Iris pigment epithelial cell (primary cell): ENCODE measurements at places on chromosomes 6 and 20.

GRCh38 chr6:163559661-163560060 lies 145.1 kb downstream of the QKI start:
- DNase-seq, result no peak

DNA sequence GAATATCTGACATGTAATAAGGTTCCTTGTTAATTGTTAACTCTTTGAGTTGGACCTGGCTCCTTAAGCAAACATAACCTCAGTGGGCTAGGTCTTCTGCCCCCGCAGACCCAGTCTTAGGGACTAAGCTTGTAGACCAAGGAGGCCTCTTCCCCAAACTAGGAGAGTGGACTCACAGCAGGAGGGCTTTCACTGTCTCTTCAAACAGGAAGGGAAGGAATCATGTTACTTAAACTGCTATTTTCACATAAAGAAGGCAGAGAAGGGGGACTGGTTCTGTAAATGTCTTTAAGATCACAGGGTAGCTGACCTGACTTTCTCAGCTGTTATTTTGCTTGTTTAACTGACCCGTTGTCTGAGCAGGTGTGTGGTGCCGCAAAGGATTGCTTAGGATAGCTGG lies 34.9 kb upstream of the PRDM1 start:
- no peak for DNase-seq

GRCh38 chr20:19121463-19121862 lies 91.0 kb upstream of the SLC24A3 start:
- DNase-seq, result no peak

GRCh38 chr6:166393535-166393823 lies 10.7 kb upstream of the MPC1 start:
- DNase-seq, result no peak

DNA sequence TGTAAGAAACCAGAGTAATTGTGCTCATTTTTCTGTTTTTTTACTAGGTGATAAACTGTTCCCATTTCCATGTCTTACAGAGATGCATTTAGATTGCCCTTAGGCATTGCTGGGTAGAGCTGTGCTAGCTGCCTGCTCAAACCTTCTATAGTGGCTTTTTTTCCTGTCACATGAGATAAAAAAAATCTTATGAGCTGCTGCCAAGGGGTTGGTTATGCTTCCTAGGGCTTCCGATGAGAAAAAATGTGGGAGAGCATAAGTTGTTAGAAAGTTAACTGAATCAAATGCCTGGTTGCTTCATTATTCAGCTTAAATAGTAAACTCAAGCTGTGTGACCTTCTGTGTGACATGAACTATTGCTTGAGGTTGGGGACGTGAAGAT lies 50.0 kb upstream of the NOX3 start:
- DNase-seq, result no peak

DNA sequence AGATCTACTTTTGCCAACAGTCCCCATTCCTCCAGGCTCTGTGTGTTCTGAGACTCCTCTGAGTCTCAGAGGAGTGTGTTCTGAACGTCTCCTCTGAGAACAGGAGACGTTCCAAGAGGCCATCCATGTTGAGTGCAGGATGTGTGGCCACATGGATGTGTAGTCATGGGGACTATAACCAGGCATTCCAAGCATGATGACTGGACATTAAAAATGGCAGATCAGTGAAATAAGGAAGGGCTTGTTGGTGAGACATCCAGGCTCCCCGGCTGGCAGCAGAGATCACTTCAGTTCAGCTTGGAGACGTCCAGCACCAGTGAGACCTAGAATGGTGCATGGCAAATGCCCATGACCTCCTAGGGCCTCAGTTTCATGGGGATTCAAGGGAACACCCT lies 34.3 kb upstream of the POU5F1 start:
- DNase-seq, result no peak

DNA sequence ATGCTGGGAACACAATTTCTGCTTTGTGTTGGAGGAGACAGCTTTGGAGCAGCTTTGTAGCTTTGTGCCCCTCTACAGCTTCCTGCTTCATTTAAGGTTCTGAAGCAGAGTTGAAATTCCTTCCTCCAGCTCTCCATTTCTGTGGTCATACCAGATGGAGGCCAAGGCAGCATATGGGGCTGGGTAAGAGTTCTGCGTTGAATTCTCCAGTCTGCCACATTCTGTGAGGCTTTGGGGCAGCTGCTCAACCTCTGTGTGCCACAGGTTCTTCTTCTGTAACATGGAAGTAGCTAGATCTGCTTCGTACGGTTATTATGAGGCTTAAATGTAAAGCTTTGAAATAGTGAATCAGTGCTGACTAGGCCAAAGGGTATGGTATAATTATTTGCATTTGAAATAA lies 2.9 kb upstream of the TRIM26 start:
- no peak for DNase-seq

GRCh38 chr6:12602951-12603672 lies 113.5 kb upstream of the PHACTR1 start:
- DNase-seq, result peak; percentile 58

GRCh38 chr6:33856031-33856590 lies 52.3 kb upstream of the MLN start:
- no peak for DNase-seq

DNA sequence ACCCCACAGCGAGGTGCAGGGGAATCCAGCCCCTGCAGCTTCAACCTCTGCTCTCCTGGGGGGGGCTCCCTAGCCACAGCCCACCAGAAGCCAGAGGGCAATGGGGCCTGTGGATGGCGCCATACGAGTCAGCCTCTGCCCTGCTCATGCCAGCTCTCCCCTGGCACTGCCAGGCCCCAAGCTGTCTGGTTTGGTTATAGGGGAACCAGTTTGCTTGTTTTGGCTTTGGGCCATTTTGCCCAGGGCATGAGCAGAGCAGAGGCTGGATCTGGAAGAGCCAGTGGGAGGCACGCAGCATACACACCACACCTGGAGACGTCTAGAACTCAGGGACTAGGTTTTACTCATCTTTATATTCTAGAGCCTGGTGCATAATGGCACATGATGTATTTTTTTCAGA lies 66.7 kb upstream of the SLC22A16 start:
- DNase-seq, result no peak

GRCh38 chr6:134429861-134430380 lies 112.0 kb upstream of the SGK1 start:
- DNase-seq, result no peak

GRCh38 chr6:227074-227782 lies 65.1 kb upstream of the DUSP22 start:
- no peak for DNase-seq

DNA sequence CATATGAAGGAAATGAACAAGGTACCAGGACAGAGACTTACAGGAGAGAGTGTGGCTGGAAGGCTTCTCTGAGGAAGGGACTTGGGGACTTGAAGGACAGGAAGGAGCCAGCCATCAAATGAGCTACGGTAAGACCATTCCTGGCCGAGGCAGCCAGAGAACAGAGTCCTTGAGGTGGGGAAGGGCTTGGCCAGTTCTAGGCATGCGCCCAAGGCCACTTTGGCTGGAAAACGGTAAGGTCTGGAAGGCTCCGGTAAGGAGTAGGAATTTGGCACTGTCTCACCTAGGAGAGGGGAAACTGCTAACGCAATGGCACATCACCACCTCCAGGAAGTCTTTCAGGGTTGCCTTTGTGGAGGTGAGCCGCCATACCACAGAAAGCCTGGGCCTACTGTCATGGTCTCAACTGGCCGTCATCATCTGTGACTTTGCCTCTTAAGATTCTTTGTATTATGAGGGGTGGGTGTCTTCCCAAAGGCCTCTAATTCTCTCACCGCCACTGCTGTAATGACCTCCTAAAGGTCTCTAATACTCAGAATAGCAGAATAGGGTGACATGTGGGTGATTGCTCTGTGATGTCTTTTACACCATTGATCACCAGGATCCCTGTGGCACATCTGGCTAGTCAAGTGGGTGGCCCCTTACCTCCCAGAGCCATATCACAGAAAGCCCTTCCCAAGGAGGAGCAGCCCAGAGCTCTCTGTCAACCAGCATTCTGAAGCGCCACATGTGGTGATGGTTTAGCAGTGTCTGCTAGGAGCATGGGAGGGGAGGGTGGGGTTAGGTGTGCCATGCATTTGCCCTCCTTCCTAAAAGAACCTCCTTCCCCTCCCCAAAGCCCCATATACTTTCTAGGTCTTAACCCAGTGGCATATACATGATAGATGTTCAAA lies 17.7 kb upstream of the STX16 start:
- no peak for DNase-seq

- DNase-seq, result peak; percentile 76
Observed at GRCh38 chr6:143451531-143451930, 926 bp downstream of the PEX3 start.

GRCh38 chr20:42046371-42047085 lies 428.4 kb upstream of the CHD6 start:
- no peak for DNase-seq

DNA sequence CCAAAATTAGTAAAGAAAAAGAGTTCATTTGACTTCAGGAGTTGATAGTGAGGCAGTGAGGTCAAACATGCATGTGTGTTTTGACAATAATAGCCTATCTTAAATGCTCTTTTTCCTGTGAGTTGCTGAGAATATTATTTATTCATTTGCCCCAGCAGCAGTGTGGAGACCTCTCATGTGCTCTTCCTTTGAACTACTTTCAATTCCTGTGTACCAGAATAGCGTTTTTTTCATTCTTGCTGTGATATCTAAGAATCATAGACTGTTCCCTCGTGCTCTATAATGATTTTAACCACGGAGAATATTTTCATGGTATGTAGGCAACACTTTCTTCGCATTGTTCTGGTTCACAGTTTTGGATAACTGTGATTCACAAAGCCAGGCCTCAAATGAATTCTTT lies 5.2 kb downstream of the CDYL start:
- no peak for DNase-seq

DNA sequence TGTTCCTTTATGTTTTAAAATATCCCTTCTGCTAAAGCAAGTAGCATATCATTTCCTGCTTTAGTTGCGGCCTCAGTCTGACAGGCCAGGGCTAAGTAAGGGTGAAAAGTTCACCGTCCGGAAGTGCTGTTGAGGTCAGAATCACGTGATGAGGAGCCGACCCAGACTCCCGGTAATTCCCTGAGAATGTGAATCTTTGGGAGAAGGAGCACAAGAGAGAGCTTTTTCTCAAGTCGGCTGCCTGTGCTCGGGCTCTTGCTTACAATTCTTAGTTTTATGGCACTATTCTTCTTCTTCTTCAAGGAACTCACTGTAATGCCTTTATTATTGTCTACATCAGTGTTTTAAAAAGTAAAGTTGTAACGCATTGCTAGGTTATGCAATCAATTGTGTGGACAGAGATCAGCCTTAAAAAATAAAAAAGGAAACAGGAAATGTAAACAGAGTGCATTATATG lies 309.3 kb downstream of the PRL start:
- DNase-seq, result peak; percentile 98

- no peak for DNase-seq
Observed at GRCh38 chr6:46539866-46540265, 48.6 kb upstream of the RCAN2 start.

DNA sequence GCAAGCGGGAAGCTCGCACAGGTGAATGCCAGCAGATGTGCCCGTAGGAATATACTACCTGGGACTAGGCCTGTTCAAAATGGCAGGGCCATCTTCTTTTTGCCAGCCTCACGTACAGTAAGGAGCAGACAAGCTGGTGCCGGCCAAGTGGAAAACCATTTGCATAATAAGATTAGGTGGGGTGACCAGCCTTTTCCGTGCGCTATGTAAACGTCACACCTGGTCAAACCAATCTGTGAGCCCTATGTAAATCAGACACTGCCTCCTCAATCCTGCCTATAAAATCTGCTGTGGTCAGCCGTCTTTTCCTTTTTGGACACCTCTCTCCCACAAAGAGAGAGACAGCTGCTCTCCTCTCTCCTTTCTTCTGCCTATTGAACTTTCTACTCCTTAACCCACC lies 60.8 kb upstream of the TMEM30A start:
- no peak for DNase-seq

GRCh38 chr6:44133003-44133931 lies 5.9 kb downstream of the TMEM63B start:
- peak; percentile 53 for DNase-seq

DNA sequence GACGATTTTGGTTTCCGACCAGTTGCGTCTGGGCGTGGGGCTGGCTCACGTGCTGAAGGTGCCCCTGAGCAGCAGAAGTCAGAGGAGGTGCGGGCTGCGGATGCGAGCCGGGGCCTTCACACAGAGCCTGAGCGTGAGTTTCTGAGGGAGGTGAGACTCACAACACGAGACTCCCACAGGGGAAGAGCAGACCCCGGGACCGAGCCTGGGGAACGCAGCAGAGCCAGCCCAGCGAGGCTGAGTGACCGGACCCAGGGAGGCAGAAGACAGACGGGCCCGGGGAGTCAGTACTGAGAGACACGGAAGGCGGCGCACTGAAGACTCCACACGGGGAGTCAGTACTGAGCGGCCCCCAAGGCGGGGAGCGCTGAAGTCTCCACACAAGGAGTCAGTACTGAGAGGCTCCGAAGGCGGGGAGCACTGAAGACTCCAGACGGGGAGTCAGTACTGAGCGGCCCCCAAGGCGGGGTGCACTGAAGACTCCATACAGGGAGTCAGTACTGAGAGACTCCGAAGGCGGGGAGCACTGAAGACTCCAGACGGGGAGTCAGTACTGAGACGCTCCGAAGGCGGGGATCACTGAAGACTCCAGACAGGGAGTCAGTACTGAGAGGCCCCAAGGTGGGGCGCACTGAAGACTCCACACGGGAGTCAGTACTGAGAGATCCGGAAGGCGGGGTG lies 77.8 kb downstream of the DLL1 start:
- DNase-seq, result no peak

DNA sequence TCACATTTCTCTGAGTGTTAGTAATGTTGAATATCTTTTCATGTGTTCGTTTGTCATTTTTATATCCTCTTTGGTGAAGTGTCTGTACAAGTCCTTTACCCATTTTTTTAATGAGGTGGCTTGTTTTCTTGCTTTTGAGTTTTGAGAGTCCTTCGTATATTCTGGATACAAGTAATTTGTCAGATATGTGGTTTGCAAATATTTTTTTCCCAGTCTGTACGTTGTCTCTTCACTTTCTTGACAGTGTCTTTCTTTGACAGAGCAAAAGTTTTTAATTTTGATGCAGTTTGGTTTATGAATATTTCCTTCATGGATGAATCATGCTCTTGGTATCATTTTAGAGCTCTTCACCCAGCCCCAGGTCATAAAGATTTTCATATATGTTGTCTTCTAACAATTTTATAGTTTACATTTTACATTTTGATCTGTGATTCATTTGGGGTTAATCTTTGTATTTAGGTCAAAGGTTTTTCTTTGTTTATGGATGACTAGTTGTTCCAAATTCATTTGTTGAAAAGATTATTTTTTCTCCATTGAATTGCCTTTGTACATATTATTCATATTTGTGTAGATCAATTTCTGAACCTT lies 152.5 kb downstream of the MRPL14 start:
- DNase-seq, result peak; percentile 21

DNA sequence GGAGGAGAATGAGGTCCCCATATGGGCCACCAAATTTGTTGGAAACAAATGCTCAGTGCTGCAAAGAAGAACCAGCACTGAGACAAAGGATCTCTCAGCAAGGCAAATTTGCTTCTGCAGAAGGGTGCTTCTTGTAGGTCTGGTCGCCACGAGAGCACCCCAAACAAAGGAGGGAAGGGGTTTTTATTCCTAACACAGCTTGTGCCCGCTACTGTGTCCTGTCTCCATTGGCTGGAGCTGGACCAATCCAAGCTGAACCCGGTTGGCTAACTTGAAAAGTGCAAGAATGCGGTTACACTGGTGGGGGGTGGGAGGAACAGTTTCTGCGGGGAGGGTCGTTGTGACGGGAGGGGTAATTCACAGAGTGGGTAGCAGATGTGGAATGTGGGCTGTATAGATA lies 54.1 kb upstream of the TULP1 start:
- no peak for DNase-seq

GRCh38 chr20:51525241-51526105 lies 17.0 kb downstream of the NFATC2 start:
- DNase-seq, result no peak

- DNase-seq, result no peak
Observed at GRCh38 chr20:10877342-10877741, 203.5 kb upstream of the JAG1 start.
